ENCODE measurements at places on chromosomes 5 and 9.

GRCh38 chr5:10432059-10433008, 9.3 kb upstream of the ROPN1L start:
- no peak for DNase-seq

GRCh38 chr5:74386571-74387334, 253.8 kb downstream of the ENC1 start:
- no peak for DNase-seq

DNA sequence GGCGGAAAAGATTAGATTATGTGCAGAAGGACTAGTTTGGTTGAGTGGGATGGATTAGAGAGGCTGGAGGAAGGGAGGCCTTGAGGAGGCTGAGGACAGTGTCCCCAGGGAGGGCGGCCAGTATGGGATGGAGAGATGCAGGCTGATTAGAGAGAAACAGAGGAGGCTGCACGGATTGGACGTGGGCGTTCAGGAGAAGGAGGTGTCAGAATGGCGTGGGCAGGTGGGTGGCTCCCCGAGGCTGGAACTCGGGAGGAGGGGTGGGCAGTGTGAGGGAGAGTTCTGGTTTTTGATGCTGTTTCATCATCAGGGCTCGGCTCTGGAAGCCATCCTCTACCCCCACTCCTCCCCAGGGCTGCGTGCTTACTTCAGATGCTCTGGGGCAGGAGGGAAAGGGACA, 13.0 kb downstream of the CDHR2 start:
- DNase-seq, result no peak

DNA sequence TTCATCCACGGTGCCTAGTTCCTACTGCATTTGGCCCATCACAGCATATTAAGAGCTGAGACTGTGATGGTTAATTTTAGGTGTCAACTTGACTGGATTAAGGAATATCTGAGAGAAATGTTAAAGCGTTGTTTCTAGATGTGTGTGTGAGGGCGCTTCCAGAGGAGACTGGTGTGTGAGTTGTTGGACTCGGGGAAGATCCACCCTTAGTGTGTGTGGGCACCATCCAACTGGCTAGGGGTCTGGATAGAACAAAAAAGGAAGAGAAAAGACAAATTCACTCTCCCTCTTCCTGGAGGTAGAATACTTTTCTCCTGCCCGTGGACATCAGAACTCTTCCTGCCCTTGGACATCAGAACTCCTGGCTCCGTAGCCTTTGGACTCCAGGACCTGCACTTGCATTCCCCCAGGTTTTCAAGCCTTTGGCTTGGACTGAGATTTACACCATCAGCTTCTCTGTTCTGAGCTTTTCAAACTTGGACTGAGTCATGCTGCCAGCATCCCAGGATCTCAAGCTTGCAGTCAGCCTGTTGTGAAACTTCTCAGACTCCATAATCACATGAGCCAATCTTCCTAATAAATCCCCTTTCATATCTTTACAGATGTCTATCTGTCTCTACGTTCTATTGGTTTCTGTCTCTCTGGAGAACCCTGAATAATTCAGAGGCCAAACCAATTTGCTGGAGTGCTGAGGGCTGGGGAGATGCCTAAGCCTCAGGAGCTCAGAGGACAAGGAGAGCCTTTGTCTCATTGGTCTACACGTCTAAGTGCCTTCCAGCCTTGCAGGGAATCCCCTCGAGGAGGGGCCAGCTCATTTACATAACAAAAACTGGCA, 164.5 kb downstream of the DCP2 start:
- DNase-seq, result no peak

GRCh38 chr5:142958944-142959682, 188.9 kb downstream of the ARHGAP26 start:
- DNase-seq, result no peak

DNA sequence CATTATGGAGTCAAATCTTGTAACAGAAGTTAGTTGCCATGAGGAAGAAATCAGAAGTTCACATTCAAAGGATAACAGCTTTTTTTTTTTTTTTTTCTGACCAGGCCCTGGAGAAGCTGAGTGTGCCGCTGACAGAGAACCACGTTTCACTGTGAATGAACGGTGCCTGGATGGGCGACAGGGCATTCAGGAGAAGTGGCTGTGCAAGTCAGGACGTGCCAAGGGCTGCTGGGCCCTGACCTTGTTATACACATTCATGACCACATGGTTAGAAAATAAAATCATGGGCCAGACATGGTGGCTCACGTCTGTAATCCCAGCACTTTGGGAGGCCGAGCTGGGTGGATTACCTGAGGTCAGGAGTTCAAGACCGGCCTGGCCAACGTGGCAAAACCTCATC, 91.6 kb downstream of the ANKH start:
- DNase-seq, result no peak

DNA sequence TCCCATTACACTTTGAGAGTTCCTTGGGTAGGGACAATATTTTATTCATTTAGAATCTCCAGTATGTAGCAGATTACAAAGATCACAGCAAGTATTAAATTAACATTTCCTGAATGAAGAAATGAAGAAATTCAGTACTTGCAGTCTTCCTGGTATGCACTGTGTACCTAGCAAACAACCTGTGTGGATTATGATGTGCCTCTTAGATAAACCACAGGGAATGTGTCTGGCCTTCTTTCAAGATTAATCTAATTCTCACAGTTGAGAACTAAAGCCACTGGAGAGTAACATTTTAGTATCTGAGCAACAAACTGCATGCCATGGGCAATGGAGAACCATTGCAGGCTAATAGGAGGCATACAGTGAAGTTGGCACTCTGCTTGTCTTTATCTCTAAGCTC, 199.4 kb downstream of the AP3B1 start:
- no peak for DNase-seq

DNA sequence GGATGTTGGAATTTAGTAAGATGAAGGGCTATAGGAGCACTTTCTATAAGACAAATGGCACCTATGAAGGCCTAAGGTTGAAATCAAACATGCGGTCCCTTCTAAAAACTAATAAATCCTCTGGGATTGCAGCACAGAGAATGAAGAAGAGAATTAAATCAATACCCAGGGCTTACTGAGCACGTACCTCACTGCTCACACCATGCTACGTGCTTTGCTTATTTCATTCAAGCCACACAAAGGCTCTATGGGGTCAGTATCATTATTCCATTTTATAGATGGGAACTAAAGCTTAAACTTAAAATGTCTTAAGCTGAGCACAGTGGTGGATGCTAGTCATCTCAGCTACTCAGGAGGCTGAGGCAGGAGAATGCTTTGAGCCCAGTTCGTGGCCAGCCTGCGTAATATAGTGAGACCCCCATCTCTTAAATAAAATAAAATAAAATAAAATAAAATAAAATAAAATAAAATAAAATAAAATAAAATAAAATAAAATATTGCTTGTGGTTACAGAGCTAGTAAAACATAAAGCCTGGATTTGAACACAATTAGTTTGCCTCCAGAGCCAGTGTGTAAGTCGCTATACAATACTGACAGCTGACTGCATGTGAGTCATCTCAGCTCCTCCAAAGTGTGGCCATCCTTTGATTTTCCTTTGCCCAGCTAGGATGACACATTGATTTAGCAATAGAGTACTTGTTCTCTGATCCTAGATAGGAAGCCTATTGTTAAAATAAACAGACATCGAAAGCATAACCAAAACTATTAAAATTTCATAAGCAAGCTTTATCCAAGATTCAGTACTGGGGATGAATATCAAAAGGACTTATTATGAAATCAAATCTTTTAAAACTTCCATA, 20.9 kb upstream of the DPYSL3 start:
- DNase-seq, result no peak

- DNase-seq, result no peak
These were observed 95.5 kb downstream of the PAX5 start for GRCh38 chr9:36938617-36939016.

- DNase-seq, result no peak
These were observed 18.4 kb downstream of the IL33 start for GRCh38 chr9:6234014-6234413.

- DNase-seq, result no peak
These were observed 164.3 kb upstream of the KLF9 start for GRCh38 chr9:70578720-70579119.

DNA sequence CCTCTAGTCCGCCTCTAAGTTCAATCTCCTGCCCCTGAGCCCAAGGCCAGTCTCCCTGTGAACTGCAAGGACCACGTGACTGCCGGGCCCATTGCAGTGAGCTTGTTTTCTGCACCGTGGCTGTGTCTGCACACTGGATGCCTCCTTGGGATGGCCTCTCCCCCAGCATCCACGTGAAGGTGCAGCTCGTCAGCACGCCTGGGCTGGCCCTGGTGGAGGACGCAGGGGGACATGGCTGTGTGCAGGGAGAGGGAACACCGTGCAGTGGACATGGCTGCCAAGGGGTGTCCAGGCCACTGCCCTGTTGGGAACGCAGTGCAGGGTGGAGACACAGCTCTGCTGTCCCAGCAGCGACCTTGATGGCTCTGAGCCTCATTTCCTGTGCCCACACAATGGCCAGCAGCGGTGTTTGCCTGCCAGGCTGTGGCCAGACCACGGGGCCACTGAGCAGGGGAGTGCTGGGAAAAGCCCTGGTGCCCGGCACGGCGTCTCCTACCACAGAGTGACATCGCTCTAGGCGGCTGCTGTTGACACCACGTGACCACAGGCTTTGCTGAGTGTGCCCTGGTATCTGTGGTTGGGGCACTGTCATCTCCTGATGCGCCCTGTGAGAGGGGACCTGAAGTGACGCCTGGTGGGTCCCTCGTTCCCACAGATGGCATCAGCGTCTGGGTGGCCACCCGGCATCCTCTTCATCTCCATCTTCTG, 26.9 kb upstream of the EXOC3 start:
- no peak for DNase-seq

DNA sequence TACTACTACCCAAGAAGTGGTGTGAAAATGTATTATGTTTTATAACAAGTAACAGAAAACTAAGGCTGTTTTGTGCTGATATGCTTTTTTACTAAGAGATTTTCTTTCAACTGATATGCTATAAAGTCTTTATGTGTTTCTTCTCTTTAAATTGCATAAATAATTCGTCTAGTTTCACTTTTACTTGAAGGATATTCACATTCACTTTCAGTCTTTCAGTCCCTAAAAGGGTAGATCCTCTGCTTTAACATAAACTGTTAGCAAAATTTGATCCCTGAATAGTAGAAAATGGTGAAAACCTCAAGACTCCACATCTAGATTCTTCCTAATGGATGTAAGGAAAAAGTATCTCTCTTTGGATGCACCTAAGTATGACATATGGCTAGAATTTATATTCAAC, 69.0 kb upstream of the FST start:
- DNase-seq, result no peak

DNA sequence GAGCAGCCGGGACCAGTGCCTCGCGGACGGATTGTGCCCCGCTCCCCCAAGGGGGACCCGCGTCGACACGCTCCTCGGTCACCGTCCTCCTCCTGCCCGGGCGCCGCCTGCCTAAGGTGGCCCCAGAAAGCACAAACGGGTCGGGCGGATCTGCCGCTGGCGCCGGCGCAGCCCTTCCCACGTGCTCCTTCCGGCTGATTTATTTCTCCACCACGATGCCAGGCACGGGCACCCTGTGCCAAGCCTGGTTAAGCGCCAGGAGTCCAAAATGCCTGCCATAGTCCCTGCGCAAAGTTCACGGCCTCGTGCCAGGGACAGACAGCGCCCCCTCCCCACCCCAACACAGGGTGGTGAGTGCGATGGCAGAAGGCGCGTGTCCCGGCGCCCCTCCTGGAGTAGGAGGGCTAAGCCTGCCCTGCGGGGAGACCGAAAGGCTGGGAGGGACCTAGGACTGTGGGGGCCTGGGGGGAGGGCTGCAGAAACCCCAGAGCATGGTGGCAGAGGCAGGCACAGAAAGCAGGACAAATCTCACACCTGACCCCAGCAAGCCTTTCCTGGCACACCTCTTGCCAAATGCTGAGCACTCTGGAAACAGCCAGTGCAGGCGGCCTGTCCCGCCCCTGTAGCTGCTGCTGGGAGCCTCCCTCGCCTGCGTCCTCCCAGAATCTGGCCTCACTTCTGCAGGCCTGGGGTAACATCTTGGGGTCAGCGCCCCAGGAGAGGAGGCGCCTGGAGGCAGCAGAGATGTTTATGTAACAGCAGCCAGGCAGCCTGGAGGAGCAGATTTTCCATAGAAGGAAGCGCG, 1.1 kb upstream of the NOTCH1 start:
- no peak for DNase-seq

DNA sequence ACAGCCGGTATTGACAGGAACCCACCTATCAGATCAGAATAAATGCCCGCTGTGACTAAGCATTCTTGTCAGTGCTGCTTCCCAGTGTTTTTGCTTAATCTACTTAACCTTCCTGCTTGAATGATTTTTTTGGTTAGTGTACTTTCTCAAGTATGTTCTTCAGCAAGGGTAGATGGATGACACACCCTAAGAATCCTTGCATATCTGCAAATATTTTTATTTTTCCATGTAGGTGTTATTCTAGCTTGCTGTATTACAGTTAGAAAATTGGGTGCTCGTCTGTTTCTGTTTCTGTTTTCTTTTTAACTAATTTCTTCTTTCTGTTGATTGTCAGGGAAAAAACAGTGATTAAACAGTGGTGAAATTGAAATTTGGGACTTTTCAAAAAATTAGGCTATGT, 64.5 kb downstream of the SEC61B start:
- DNase-seq, result no peak

DNA sequence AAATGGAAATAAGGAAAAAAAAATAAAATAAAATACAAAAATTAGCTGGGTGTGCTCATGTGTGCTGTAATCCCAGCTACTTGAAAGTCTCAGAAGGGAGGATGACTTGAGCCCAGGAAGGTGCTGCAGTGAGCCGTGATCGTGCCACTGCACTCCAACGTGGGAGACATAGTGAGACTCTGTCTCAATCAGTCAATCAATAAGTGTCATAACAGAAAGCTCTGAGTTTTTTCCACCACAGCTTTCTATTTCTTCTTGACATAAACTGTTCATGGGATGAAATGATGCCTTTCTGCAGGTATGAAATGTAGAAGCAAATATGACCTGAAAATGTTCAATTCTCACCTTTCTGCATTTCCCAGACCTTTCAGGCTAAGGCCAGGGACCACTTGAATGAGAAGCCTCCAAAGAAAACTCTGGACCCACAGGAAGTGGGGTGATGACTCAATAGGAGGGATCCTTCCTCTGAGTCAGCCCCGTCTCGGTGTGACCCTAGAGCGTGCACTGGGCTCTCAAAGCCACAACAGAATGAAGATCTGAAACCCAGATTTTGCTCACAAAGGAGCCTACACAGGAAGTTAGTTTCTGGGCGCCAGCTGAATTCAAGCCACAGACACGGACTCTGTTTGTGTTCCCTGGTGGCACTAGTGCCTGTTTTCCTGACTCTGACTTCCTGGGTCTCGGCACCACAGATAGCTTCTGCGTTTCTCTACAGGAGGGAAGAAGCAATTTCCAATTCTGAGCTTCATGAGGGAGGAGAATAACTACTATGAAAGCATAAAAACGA, 62.0 kb downstream of the ANKH start:
- DNase-seq, result no peak

- DNase-seq, result no peak
These were observed 46.8 kb downstream of the NSUN2 start for GRCh38 chr5:6585939-6586646.

GRCh38 chr5:5342784-5343183, 79.7 kb upstream of the ICE1 start:
- no peak for DNase-seq

DNA sequence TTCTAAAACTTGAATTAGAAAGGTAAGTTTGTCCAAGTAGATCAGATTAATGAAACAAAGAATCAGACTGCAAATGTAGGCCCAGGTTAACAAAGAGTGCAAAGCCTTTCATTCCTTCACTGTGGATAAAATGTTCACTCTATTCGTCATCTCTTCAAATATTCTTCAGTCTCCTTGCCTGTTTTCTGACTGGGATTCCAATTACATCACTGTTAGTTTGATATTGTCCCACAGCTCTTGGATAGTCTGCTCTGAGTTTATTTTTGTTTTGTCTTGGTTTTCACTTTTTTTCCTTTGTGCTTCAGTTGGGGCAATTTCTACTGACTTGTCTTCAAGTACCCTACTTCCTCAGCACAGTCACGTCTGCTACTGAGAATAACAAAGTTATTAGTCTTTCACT, 38.5 kb upstream of the GZMA start:
- DNase-seq, result no peak
